GM20000 (cell line): ENCODE measurements at places on chromosomes 7 and 10.

DNA sequence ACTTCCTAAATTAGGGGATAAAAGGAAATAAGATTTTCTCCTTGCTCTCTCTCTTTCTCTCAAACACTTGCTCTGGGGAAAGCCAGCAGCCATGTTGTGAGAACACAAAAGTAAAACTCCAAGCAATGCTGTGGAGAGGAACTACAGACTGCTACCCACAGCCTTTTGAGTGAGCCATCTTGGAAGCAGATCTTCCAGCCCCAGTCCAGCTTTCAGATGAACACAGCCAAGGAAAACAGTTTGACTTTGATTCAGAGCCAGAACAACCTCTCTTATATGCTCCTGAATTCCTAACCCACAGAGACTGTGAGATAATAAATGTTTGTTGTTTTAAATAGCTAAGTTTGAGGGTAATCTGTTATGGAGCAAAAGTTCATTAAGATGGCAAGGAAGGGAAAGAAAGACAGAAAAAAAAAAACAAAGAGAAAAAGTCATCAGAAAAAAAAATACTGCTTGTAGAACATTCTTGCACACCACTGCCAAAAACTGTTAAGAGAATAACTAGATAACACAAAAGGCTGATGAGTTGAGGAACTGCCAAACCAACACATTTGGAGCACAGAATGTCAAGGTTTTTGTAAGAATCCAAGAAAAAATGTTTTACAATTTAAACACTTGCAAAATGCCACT, 20.9 kb upstream of the PRKAR2B start:
- DNase-seq, result no peak

DNA sequence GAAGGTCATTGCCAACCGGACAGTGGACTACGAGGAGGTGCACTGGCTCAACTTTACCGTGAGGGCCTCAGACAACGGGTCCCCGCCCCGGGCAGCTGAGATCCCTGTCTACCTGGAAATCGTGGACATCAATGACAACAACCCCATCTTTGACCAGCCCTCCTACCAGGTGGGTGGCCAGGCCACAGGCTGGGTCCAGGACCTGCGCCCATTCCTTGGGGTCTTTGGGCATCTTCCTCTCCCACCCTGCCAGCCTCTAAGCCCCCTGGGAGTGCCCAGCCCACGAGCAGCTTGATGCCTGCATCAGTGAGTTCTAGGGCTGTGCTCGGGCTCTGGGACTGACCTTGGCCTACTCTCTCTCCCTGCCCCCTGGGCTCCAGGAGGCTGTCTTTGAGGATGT, 25.8 kb upstream of the VSIR start:
- no peak for DNase-seq

DNA sequence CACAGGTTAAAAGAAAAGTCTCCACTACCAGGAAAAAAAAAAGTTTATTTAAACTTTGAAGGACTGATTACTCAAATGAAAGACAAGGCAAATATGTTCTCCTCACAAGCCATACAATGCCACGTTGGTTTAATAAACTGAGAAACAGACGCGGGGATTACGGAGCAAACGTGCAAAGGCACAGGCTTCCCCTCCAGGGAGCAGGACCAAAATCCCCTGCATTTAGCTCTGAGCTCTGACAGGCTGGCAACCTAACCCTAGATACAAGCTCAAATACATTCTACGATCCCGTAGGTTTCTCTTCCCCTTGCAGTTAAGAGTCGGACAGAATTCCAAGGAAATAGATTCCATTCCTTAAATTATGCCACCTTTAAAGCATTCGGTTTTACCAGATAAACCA, 7.7 kb upstream of the GRB10 start:
- no peak for DNase-seq

DNA sequence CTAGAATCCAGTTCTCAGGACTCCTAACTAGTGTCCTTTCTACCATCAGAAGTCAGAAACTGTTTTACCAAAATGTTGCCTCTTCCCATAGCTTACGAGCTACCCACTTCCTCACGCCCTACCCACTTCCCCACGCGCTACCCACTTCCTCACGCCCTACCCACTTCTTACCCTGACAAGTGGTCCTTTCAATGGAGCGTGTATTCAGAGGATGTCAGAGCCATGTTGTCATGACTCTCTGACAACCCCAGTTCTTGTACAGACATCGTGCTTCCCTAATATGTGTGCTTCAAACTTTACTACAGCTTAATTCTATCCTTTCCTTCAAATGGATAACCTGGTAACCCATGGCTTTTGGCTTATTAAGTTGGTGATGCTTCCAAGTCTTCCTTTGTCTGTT, 84.8 kb upstream of the PHF14 start:
- DNase-seq, result no peak

- no peak for DNase-seq
These were observed 179.4 kb upstream of the INHBA start for GRCh38 chr7:41882256-41882655.

GRCh38 chr7:142438923-142439515, 181.2 kb upstream of the PRSS58 start:
- DNase-seq, result no peak

DNA sequence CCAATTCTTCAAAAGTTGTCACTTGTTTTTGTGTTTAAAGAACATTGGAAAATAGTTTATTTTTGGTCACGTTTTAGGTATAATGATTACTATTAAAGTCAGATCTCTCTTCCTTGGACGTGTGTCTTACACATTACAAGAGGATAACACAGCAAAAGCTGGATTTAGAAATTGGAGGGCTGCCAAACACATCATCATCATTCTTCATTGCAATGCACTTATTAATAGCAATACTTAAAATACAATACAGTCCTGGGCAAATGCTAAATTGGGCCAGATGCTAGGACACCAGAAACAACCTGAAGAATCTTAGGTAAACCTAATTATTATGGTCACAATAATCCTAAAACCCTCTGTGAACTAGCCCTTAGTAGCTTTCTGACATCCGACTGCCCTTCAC, 303.6 kb downstream of the DGKB start:
- DNase-seq, result no peak

GRCh38 chr7:107982918-107983389, 20.0 kb downstream of the LAMB1 start:
- DNase-seq, result no peak

- DNase-seq, result no peak
These were observed 15.4 kb downstream of the MGAM start for GRCh38 chr7:142010952-142011548.

DNA sequence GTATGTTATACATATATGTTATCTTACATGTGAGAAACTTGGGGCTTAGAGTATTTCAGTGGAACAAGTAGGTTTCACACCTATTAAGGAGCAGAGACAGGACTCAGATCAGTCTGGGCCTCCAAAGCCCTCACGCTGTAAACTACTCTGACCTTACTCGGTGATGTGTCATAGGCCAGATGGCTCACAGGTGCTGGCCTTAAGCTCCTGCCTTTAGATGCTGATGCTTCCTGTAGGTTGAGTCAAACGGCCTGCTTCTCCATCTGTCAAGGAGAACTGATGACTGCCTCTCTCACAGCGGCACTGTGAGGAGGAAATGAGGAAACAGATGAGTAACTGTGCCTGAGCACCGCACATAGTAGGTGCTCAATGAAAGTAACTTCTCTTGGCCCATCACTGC, 312.6 kb upstream of the COBL start:
- no peak for DNase-seq

- peak; percentile 95 for DNase-seq
These were observed 270.3 kb downstream of the ELFN1 start for GRCh38 chr7:1940402-1940786.

- no peak for DNase-seq
These were observed 492.5 kb downstream of the ARL4A start for GRCh38 chr7:13179775-13180523.

- no peak for DNase-seq
These were observed 33.3 kb downstream of the GBX1 start for GRCh38 chr7:151133986-151134742.

DNA sequence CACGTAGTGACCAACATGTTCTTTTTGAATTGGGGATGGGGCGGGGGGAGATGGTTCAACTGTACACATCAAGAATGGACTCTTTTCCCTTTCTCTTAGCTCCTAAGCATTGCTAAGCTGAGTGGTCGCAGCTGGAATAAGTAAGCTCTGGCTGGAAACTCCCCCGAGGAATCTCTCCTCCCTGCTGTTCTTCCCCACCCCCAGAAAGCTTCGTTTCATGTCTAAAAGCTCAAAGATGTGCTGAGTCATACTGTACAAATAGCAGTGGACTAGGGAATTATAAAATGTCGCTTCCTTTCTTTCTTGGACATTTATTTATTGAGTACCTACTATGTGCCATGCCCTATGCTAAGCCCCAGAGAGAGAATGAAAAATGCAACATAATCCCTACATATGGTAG, 191.1 kb upstream of the ADO start:
- DNase-seq, result no peak

DNA sequence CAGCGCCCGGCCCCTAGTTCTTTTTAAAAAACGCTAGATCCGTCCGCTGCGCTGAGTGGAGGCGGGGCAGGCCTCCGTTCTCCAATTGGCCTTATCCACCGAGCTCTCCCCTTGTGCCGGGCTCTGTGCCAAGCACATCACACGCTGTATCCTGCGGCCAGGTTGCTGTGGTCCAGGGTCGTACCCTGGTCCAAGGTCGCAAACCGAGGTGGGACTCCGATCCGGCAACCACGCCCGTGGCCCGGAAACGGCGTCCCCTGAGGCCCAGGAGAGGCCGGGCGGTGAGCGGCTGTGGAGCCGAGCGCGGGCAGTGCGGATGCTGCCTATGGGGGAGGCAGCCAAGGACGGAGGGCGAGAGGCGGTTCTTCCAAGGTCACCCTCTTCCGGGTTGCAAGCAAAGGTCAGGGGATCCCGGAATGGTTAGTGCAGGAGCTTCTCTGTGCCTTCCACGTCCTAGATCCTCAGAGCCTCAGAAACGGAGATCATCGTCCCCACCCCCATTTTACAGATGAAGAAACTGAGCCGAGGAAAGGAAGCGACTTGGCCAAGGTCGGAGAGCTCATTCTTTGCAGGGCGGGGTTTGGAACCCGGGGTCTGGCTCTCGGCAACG, 72.4 kb upstream of the LRRC4 start:
- peak; percentile 70 for DNase-seq

- DNase-seq, result peak; percentile 9
These were observed 34.8 kb downstream of the SLC25A13 start for GRCh38 chr7:96287132-96287531.

DNA sequence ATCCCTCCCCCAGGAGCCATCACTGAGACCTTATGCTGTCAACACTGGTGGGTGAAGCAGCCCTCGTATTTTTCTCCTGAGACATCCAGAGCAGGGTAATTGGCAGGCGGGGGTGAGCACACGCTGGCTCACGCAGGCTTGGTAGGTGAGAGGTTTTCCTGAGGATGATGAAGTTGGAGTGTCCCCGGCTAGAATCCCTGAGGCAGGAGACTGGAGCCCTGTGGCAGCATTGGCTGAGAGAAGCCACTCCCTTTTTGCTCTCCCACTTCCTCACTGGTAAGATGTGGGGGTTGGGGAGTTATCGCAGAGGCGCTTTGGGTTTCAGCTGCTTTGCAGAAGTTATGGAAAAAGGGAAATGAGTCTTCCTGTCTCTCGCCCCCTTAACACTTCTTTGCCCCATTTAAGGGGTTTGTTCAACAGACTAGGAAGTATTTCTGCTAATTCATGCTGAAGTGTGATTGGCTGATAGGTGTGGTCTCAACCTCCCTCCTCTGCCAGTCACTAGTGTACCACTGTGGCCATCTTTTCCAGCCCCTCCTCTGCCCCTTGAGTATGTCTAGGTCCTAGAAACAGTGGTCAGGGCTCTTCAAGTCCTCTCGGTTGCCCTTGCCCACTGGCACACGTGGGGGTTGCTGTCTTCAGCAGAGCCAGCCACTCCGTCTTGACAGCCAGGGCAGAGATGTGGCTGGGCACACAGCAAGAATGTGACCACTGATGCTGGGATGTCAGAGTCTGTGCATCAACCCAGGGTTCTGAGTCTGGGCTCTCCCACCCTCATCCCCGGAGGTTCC, 5.7 kb downstream of the ARPC1B start:
- DNase-seq, result peak; percentile 78

DNA sequence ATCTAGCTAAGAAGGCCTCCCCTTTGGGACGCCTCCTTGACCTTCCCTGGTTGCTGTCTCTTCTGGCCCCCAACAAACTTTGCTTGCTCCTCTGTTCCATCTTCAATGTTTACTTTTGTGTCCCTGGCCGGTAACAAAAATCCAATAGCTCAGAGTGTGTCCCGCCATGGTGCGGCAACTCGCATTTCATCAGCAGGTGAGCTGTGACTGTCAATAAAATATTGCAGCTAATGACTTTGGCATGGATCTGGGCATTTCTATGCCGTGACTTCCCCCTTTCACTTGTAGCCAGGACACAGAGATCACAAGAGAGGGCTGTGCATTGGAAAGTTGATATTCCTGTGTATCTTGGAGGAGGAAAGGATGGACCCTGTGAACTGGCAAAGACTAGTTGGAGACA, 317.6 kb downstream of the RPS24 start:
- no peak for DNase-seq

GRCh38 chr7:47381134-47381495, 200.8 kb downstream of the TNS3 start:
- DNase-seq, result no peak

GRCh38 chr7:32255036-32255435, 184.8 kb upstream of the PDE1C start:
- DNase-seq, result no peak

DNA sequence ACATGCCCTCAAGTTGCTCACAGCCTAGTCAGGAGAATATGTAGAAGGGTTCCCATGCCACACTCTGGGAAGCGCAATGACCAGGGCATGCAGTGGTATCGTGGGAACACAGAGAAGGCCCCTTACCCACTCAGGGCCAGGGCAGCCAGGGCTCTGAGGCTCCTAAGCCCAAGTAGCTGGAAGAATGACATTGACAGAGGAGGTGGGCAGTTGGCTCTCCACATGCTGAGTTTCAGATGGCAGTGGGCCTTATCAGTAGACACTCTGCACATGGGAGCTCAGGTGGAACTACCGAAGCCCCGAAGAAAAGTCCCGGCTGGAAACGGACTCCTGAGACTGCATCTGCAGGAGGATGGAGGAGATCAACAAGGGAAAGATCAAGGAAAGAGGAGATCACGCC, 15.7 kb upstream of the SVOPL start:
- no peak for DNase-seq

- DNase-seq, result no peak
These were observed 9.9 kb downstream of the BLVRA start for GRCh38 chr7:43768201-43768886.

DNA sequence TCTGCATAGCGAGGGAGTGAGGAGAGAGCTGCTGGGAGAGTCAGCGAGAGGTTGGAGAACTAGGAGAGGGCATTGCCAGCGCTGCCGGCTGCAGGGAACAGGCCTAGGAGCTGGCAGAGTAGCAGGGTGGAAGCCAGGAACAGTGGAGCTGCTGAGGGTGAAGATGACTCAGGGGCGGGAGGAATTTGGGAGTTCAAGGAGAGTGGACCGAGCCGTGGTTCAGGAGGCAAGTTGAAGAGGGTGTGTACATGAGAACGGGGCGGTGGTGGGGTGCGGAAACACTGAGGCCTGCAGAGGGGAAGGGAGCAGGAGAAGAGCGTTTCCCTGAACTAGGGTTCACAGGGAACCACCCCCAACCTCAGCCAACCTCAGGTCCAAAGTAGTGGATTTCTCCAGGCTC, 31.5 kb downstream of the HIF1AN start:
- no peak for DNase-seq

- DNase-seq, result no peak
These were observed 48.0 kb upstream of the INHBA start for GRCh38 chr7:41750661-41751540.

GRCh38 chr10:59090817-59091622, 85.4 kb upstream of the PHYHIPL start:
- no peak for DNase-seq
